ENCODE measurements at places on chromosomes 12 and 14.

GRCh38 chr12:74283646-74284045 is 254.0 kb upstream of the ATXN7L3B start:
- DNase-seq: no peak

DNA sequence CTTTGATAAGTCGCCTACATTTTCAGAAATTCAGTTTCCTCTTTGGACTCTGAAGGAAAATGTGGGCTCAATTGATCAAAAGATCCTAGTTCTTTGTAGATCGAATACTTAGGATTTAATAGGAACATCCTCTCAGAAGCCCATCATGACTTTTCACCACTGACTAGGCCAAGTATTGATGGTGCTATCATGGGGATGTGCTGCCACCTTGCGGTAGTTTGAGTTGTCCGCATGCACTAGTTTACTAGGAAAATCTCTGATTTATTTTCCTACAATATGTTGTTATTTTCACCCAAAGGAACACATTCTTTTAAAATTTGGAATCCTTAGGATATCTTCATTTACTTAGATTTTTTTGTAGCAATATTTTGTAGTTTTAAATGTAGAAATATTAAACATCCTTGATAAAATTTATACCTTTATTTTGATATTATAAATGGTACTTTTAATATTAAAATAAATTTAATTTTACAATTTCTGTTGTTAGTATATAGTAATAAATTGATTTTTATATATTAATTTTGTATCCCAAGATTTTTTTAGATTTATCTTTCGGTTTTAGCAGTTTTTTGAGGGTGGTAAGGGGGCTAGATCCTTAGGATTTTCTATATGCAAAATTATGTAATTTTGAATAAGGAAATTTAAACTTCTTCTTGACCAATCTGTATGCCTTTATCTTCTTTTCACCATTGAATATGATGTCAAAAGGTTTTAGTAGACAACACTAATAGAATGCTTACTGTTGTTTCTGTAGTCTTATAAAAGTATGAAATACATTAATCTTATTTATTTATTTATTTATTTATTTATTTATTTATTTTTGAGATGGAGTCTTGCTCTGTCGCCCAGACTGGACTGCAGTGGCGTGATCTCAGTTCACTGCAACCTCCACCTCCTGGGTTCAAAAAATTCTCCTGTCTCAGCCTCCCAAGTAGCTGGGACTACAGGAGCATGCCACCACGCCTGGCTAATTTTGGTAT is 52.9 kb upstream of the OR9K2 start:
- DNase-seq: peak; percentile 91

GRCh38 chr12:48779869-48780268 is 9.0 kb downstream of the ADCY6 start:
- DNase-seq: no peak

DNA sequence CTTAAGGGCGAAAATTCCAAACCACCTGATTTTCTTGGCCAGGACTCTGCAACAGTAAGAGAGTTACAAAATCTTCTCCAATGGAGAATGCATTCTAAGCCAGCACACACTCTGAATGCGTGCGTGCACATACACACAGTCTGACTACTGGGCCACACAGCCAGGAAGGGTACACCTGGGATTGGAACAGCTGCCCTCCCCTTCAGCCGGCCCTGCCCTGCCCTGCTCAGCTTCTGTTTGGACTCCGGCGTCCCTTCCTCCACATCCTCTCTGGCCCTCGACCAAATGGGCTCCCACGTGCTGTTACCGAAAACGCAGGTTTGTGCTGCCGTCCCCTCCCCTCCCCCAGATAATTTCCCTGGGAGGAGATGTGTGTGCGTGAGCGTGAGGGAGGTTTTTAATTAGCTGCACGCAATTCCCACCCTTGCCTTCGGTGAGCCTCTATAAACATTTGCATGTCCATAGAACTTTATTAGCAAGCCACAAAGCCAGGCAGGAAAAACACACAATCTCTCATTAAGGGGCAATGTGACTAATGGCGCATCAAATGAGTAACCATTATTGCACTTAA is 43.0 kb downstream of the CCNK start:
- DNase-seq: no peak

DNA sequence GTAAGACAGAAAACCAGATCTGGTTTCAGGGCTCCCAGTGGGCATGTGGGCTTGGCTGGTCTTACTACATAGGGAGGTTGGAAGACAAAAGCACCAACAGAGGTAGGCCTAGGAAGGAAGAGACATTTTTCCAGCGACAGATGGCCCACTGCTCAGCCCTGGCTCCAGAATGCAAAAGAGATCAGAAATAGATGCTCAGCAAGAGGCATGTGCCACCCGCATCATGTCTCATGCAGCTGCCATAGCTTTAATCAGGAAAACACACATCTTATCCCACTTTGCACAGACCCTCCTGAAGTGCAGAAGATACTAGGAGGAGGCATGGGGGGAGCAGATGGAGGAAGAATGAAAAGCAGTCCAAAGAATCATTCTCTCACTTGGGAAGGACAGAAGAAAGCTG is 25.3 kb downstream of the VASH1 start:
- peak; percentile 52 for DNase-seq

DNA sequence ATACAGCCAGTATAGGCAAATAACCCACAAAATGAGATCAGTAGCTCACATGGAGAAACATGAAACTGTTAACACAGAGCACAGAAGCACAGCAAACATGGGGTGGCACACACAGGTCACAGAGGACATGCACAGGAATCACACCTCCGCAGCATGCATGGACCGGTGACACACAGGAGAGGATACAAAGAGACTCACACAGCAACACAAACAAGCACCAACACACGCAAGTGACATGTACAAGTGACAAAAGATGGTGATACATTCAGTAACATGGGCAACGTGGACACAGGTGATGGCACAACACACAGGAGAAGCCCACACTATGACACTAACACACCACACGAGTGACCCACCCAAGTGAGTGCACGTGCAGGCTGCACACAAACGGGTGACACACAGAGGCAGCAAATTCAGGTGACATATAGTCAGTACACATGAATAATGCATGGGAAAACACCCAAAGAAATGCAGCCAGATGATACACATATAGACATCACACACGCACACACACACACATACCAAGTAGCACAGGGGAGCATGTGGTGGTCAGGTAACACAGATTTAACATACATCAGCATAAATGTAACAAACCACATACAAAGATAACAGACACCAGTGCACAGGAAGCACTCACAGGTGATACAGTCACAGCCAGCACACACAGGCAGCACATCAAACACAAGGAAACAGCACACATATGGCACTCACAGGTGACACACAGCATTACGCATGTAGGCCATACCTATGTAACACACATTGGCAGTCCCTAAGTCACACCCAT is 216.0 kb upstream of the SFSWAP start:
- DNase-seq: no peak

DNA sequence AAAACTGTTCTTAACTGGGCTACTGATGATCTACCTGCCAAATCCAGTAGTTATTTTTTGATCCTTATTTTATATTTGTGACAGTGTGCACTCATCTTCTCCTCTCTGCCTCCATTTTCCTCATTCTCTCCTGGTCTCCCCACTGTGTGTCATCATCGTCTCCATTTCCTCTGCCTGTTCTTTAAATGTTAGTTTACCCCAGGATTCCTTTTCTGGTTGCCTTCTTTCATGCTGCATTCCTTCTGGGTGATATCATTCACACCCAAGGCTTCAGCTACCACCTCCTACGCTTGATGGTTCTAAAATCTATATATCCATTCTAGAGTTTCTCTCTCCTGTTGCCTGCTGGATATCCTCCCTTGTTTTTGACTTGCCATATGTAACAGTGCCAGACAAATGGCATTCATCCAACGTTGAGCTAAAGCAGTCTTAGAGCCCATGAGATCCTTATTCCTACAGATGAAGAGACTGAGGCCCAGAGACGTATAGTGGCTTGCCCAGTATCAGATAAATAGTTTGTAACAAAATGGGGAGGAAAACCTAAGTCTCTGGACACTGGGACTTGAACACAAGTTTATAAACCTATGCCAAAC is 109.5 kb downstream of the DIP2B start:
- no peak for DNase-seq

GRCh38 chr12:57296291-57296690 is 45.3 kb upstream of the STAC3 start:
- DNase-seq: no peak

- no peak for DNase-seq
These were observed 170.3 kb downstream of the TTC7B start for GRCh38 chr14:90645842-90646443.

- DNase-seq: no peak
These were observed 66.9 kb downstream of the FBXO33 start for GRCh38 chr14:39365354-39365753.

- no peak for DNase-seq
These were observed 270.0 kb upstream of the CAND1 start for GRCh38 chr12:66999141-66999540.

DNA sequence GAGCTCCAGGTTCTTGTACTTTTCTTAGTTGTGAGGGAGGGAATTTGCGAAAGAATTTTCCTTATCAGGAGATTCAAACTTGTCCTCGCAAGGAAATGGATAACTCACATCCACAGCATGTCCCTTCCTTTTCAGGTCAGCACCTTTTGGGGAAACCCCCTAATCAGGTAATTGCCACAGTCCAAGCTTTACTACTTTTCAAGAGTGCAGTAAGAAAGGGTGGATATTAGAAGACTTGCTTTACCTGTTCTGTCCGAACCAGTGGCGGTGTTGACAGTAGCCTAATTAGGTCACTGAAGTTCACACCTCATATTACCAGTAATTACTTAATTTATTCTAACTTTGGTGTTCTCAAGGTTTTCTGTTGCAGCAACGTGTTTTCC is 6.7 kb upstream of the C12orf50 start:
- no peak for DNase-seq

DNA sequence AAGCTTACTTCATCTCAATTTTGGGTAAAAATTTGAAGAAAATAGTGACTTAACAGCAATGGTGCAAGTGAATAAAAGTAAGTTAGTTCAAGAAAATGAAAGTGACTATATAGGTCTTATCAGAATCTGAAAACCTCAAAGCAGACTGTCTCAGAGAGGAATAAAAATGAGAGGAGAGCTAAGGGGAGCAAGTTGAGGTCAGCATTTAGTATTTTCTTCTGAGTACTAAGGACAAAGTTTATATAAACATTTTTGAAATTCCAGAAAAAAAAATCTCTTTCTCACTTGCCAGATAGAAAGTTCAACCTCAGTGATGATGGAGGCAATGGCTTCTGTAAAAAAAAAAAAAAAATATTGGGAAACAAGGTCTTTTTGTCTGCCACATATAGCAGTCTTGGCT is 414.1 kb downstream of the NPAS3 start:
- DNase-seq: no peak

- DNase-seq: peak; percentile 51
These were observed 78.7 kb upstream of the ZDHHC17 start for GRCh38 chr12:76685246-76685678.

- peak; percentile 84 for DNase-seq
These were observed 26.2 kb downstream of the RTRAF start for GRCh38 chr14:52015411-52016030.

DNA sequence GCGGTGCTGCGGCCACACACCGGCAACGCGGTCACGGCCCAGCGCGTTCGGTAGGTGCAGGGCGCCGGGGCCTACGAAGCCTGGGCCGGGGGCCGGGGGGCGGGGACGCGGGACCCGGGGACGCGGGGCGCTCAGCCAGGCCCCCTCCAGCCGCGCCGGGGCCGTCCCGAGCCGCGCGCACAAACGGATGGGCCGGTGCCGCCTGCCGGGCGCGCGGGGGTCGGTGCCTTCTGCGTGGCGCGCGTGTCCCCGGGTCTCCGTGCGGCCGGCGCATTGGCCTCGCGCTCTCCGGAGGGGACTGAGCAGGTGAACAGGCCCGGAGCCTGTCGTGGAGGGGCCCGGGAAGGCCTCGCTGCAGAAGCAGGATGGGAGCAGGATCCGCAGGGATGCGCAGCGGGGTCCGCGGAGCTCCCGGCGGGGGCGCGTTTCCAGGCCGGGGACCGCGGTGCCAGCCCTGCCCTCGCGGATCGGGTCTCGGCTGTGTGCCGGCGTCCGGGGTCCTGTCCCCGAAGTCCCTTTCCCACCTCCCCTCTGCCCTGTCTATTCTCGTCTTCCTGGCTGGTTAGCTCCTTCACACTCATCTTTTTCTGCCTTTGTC is 421 bp downstream of the GLT1D1 start:
- DNase-seq: no peak

- DNase-seq: no peak
These were observed 771.2 kb downstream of the FSCB start for GRCh38 chr14:43735932-43736331.

- no peak for DNase-seq
These were observed 69.5 kb upstream of the FERMT2 start for GRCh38 chr14:53020193-53020932.

DNA sequence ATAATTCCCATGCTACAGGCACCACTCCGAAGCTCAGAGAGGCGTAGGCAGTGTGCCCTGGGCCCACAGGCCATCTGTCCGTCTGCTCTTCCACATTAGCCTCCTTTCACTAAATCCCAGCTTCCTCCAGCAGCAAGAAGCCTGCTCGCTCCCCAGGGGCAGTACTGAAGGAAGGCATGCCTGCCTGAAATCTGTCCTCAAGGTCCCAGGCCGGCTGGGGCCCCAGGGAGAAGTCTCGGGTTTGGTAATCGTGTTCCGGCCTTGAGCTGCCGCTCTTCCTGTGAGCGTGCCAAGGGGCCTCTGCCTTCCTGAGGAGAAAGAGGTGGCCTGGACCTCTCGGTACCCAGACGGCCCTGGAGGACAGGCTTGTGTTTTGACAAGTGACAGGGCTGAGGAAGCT is 15.2 kb upstream of the DLK1 start:
- no peak for DNase-seq

DNA sequence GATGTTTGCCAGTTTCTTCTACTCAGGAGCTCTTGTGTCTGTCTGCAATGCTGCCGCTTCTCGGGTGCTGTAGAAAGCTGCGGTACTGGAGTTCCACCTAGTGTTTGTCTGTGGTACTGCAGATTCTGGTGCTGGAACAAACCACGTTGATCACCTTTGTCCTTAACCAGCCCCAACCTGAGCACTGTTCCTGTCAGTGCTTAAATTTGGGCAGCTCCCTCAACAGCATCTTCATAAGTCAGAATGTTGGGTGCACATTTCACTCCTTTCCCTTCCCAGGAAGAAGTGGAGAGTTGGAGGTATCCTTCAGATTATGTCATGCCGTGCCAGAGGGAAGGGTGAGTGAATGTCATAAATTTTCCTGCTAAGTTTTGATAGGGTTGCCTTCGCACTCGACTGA is 48.7 kb upstream of the LALBA start:
- peak; percentile 85 for DNase-seq

- no peak for DNase-seq
These were observed 479.4 kb downstream of the VRK1 start for GRCh38 chr14:97276573-97276972.

- DNase-seq: peak; percentile 13
These were observed 48.0 kb downstream of the DRAM1 start for GRCh38 chr12:101925361-101925760.
